ENCODE measurements at places on chromosomes 4 and X. TPM values are rescaled to one million over a fixed set of nuclear protein-coding genes. Genes with fewer than 3 reads are reported as not detected.

- no peak for DNase-seq
- no peak overlapping the region for H3K27ac ChIP-seq
- H3K36me3 ChIP-seq = peaks cover 38% of the 10 kb centered on the region
- H3K4me1 ChIP-seq = peaks cover 49% of the 10 kb centered on the region
Observed at GRCh38 chr4:38020386-38020785, 60.2 kb downstream of the PTTG2 start.

DNA sequence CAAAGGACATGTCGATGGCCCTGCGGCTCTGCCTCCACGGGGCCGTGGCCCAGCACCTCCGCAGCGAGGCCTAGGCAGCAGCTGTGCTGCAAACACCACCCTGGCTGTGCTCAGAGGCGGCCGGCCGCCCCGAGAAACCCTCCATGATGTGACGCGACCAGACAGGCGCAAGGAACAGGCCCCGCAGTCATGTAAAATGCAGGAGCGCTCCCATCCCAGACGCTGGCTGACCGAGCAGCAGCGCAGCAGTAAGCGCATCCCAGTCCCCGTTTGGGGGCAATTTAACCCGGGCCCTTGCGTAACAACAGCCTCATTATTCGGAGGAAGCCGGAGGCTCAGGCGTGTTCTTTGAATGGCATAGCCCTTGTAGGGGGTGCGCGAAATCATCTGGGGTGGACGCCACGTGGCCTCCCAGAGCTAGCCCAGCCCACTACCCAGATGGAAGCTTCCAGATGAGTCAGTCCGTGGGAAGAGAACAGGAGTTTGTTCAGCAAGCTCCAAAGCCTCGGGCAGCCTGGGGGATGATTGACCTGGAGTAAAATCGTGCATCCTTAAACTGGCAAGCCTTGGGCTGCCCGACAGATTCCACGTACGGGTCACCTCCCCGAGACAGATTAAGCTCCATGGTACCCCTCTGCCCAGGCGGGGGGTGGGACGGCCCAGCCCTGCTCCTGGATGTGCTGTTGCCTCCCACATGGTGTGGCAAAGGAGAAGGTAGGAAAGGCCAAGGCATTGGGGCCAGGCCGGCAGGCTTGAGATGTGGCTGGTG is 124.0 kb downstream of the HMX1 start:
- peaks cover 43% of the 10 kb centered on the region for H3K27me3 ChIP-seq
- H3K36me3 ChIP-seq = no peaks in the 10 kb centered on the region
- no peak overlapping the region for H3K27ac ChIP-seq
- no peak overlapping the region for H3K4me3 ChIP-seq
- no peaks in the 10 kb centered on the region for H3K4me1 ChIP-seq

DNA sequence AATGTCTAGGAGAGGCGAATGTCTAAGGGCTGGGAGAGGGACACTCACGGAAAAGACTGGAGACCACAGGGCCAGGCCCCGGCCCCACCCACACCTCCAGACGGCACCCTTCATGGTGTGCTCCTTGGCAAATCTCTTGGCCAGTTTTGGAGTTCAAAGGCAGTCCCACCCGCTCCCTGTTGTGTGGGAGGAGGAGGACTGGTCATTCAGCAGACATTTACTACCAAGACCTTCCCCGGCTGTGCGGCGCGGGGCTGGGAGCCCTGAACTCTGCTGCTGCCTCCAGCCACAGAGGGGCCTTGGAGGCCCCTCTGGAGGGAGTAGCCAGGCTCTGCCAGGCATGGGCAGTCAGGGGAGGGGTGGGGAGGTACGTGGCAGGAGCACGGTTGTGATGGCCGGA is 8.7 kb upstream of the TBC1D14 start:
- no peak for DNase-seq
- no peaks in the 10 kb centered on the region for H3K36me3 ChIP-seq
- H3K27me3 ChIP-seq = peaks cover 4% of the 10 kb centered on the region
- H3K4me1 ChIP-seq = peaks cover 10% of the 10 kb centered on the region
- no peak overlapping the region for H3K4me3 ChIP-seq

DNA sequence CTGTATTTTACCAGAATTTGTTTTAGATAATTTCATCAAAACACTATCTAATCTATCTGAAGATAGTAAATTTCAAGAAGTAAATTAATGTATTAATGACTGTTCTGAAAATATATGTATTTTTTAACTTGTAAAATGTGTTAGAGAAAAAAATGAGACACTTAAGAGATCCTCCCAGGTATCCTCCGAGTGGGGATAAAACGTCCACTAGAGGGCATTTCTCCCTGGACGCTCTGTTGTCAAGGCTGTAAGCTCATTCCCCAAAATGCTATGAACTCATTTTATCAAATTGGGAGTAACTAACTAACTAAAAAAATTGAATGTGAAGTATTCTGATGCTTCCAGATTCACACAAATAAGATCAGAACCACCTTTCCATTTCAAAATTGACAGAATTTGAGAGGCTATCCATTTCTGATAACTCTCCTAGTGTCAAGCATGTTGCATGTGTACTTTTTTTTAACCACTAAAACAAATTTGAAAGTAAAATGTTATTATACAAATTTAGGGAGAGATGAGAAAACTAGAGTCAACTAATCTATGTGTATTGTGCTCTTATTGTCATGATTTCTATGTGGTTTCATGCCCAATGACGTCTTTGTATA is 337.3 kb upstream of the HS3ST1 start:
- no peak overlapping the region for H3K27ac ChIP-seq
- H3K4me3 ChIP-seq = no peak overlapping the region
- no peak for DNase-seq

- H3K4me1 ChIP-seq = peaks cover 66% of the 10 kb centered on the region
- H3K27me3 ChIP-seq = no peaks in the 10 kb centered on the region
- DNase-seq = no peak
- no peak overlapping the region for H3K4me3 ChIP-seq
- H3K36me3 ChIP-seq = no peaks in the 10 kb centered on the region
Observed at GRCh38 chr4:139915037-139915436, 238.9 kb downstream of the MAML3 start.

GRCh38 chrX:80173261-80173660 is 158.7 kb downstream of the TBX22 start:
- H3K36me3 ChIP-seq = no peaks in the 10 kb centered on the region
- no peaks in the 10 kb centered on the region for H3K27me3 ChIP-seq
- H3K27ac ChIP-seq = no peak overlapping the region
- DNase-seq = no peak
- no peak overlapping the region for H3K4me3 ChIP-seq

Gene DCAF12L2
- total RNA-seq = 1.6 TPM

Gene SPANXN1
- total RNA-seq = 0.74 TPM

Gene PDZD4
- total RNA-seq = 8.8 TPM

Gene OCIAD2
- total RNA-seq = 72.4 TPM

All from mesothelial cell of epicardium (in vitro differentiated cells).